ENCODE measurements at places on chromosomes 4 and X.
A peak's percentile ranks its signal among the peaks of the same experiment; 100 is the strongest.

DNA sequence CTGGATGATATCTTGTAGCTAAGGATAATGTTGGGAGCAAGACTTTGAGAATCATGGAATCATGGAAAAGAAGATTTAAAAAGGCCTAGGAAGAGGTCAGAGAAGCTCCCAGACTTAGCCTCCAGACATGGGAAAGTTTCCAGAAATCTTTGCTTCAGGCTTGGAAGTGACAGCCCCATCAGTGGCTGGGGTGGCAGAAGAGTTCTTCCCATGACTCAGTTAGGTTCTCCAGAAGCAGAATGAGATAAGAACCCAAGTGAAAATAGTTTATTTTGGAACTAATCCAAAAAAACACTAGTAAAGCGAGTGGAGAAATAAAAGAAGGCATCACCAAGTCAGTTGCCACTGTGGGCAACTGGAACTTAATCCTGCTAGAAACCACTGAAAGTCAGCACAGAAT is 506.9 kb downstream of the MID1IP1 start:
- DNase-seq: no peak

DNA sequence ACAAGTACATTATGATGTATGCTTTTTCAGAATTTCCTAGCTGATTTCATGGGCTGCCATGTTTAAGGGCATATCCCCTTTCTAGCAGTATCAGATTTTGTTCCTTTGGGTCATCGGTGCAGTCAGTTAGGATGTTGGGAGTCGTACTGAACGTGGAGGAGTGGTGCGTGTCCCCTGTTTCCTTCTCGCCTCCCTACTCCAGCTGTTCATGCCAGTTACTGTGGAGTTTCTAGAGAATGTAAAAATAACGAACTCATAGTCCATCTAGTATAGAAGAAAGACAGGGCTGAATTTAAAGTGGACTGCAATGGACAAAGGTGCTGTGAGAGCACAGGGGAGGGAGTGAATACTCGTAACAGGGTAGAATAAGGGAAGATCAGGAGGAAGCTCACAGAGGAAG is 111.3 kb downstream of the CEP135 start:
- no peak for DNase-seq

GRCh38 chr4:52825460-52826090 is 36.5 kb upstream of the RASL11B start:
- no peak for DNase-seq

DNA sequence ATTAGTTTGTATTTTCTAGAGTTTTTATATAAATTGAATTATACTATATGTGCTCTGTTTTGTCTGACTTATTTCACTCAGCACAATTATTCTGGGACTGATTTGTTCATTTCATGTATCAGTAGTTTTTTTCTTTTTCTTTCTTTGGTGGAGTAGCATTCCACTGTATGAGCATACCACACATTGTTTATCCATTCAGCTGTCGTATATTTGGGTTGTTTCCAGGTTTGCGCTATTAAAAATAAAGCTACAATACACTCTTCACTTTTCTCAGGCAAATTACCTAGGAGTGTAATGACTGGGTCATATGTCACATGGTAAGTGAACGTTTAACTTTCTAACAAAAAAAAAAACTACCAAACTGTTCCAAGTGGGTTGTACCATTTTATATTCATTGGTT is 9.6 kb upstream of the OTUD4 start:
- no peak for DNase-seq

GRCh38 chrX:1386338-1387127 is 5.4 kb downstream of the SLC25A6 start:
- DNase-seq: peak; percentile 71

DNA sequence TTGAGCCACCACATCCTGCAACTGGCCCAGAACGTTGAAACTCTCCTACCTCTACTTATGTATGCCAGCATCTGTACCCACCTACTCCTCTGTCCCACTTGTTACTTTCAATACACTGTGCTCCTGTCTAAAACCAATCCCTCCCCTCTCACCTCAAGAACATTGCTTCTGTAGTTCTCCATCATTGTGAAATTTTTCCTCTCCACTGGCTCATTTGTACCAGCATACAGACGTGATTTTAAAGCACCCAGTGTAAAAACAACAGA is 25.5 kb upstream of the USO1 start:
- no peak for DNase-seq

DNA sequence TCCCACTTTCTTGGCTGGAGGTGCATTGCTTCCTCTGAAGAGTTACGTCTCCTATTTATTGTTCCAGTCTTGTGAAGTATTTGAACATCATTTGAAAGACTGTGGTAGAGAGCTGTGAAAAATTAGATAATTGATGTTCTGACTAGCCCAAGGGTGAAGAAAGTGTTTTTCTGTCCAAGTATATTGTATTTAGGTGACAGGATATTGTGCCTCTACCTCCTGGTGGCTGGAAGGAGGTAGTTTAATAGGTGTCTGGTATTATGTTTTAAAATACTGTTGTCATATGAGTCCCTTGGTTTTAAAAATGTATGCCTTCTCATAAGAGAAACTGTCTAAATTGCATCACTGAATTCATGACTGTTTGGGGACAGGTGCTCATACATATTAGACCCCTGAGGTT is 226.0 kb downstream of the SPRY1 start:
- no peak for DNase-seq

- DNase-seq: no peak
Observed at GRCh38 chr4:4625488-4625887, 83.6 kb upstream of the STX18 start.

- no peak for DNase-seq
Observed at GRCh38 chr4:6754481-6755087, 27.9 kb upstream of the KIAA0232 start.

GRCh38 chr4:72112514-72113156 is 80.8 kb downstream of the NPFFR2 start:
- DNase-seq: no peak

DNA sequence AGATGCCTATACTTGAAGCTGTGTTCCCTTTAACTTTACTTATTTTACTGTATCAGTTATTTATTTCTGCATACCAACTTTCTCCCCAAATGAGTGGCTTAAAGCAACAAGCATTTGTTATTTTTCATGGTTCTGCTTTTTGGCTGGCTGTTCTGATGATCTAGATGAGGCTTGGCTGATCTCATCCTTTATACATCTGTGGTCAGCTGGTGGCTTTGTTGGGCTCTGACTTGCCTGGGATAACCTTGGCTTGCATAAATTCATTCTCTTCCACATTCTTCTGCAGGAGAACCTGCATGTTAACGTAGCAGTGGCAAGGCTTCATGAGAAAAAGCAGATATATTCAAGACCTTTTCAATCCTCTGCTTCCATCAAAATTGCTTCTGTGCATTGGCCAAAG is 1317.6 kb downstream of the ADGRL3 start:
- no peak for DNase-seq

GRCh38 chrX:154002215-154002719 is 17.4 kb downstream of the IRAK1 start:
- no peak for DNase-seq

DNA sequence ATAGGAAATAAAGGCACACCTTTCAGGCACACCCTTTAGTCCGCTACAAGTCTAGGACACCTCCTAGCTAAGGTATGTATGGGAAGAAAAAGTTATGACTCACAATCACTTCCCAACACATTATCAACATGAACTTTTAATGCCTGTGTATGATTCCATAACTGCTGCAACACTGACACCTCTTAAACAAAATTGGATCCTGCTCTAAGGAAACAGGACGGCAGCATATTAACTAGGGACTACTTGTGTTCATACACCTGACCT is 2.4 kb upstream of the PPP3CA start:
- DNase-seq: no peak
